ENCODE measurements at places on chromosomes 12 and 14.

DNA sequence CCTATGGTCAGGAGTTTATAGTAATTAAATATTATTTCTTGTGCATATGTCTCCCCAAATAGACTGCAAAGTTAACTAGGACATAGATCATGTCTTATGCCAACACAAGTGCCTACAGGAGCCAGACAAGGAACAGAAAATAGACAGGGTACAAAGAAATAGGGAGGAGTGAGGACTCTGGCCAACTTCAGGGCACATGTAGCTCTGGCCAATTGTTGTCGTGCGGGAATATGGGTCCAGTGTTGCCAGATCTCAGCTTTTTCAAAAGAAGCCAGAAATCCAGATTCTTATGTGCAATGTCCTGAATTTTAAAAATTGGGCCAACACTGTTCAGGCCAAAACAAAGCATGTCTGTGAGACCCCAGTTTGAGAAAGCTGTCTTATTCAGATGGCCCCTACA is 68.7 kb downstream of the RFX4 start:
- DNase-seq, result no peak

DNA sequence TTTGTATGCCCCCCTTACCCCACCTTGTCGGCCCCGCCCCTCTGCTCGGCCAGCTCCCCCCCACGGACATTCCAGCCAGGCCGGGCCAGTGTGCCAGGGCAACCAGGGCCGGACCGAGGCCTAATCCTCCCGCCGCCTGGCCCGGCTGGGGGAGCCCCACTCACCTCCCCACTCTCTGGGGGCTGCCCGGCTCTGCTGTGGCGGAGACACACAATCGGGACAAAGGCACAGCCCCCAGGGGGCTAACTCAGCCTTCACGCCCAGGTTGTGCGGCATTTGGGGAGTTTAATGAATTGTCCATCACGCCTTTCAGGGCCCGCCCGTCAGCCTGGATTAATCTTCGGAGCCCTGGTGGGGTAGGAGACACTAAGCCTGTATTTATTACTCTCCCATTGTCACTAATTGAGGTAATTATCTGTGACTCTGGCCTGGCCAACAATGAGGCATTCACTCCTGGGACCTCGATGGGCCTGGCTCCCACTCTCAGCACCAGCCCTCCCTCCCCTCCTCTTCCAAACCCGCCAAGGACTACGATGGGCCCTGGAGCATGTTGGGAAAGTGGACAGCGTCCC is 8.7 kb downstream of the WNT1 start:
- DNase-seq, result no peak

DNA sequence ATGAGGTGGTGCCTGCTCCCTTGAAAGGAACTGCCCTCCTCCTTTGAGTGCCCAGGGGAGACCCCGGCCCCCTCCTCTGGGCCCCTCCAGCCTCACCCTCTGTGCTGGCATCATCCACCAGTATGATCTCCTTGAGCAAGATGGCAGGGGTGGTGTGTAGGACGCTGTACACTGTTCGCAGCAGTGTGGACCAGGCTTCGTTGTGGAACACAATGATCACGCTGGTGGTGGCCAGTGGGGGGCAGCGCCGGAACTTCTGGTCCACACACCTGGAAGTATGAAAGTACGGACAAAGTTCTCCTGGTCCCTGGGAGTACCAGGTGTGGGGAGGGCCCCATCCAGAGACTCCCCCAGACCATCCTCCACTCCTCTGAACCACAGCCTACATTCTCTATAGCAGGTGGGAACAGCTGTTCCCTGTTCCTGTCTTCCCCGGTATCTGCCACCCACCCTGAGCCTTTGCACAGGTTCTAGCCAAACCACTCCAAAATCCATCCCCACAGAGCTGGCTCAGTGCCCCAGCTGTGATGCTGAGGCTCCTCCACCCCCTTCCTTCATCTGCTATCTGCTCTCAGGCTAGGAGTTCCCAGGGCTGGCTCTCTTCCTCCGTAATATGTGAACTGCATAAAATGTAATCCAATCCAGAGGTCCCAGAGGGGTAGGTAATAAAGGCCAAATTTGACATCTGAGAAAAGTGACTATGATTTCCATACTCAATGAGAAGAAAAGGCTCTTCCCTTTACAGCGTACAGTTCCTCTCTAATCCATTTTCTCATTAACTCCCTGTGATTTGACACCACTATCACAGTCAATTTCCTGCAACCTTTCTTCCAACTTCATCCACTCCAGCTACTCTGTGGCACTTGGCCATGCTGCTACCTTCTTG is 13.9 kb downstream of the GALNT6 start:
- DNase-seq, result no peak

- DNase-seq, result peak; percentile 22
Observed at GRCh38 chr14:95287176-95287754, 32.4 kb downstream of the CLMN start.

- DNase-seq, result no peak
Observed at GRCh38 chr14:87883750-87884149, 109.2 kb downstream of the GALC start.
